ENCODE measurements at places on chromosomes 5 and 9.

- H3K4me1 ChIP-seq = no peaks in the 10 kb centered on the region
- DNase-seq = no peak
- H3K27me3 ChIP-seq = no peaks in the 10 kb centered on the region
- H3K27ac ChIP-seq = no peak overlapping the region
Observed at GRCh38 chr5:120605325-120606079, 141.4 kb downstream of the PRR16 start.

DNA sequence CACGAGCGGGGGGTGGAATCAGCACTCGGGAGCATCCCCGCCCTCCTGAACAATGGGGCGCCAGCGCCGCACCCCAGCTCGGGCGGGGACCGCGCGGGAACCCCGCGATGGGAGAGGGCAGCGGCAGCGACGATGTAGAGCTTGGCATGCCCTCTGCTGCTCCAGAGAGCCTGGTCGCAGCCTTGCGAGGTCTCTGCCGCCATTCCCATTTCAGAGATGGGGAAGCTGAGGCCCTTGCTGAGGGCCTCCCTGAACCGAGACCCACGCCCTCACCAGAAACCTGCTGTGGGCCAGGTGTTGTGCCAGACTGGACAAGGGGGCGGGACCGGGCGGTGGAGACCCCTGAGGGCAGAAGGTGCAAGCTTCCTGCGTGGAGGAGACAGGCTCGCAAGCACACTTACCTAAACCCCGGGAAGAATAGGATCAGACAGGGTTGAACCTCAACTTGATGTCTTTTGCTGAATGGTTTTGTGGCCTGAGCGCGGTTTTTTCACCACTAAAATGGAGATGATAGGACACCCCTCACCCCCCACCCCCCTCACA is 647 bp upstream of the MEGF9 start:
- peaks cover 31% of the 10 kb centered on the region for H3K4me1 ChIP-seq
- H3K27me3 ChIP-seq = no peaks in the 10 kb centered on the region
- no peaks in the 10 kb centered on the region for H3K36me3 ChIP-seq
- no peak overlapping the region for H3K27ac ChIP-seq

DNA sequence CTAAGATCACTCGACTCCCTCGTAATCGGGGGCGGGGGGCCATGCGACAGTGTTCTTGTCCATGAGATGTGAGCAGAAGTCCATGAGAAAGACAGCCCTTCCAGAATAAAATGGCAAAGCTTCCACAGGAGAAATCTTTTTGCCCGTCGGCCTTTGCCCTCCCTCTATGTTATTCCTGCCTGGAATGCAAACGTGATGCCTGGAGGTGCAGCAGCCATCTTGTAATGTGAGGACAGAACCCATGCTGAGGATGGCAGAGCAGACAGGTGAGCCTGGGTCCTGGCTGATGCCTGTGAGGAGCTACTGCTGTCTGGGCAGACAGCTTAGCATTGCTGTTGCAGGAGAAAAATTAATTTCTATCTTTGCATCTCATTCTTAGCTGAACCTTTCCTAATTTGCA is 17.2 kb downstream of the MED10 start:
- no peak overlapping the region for H3K27ac ChIP-seq
- H3K36me3 ChIP-seq = peaks cover 30% of the 10 kb centered on the region
- H3K27me3 ChIP-seq = no peaks in the 10 kb centered on the region
- H3K4me3 ChIP-seq = no peak overlapping the region

GRCh38 chr5:71923755-71924154 is 183.5 kb upstream of the MAP1B start:
- no peak for DNase-seq
- H3K4me1 ChIP-seq = no peaks in the 10 kb centered on the region
- no peak overlapping the region for H3K27ac ChIP-seq
- H3K36me3 ChIP-seq = no peaks in the 10 kb centered on the region
- H3K27me3 ChIP-seq = peaks cover 4% of the 10 kb centered on the region
- H3K4me3 ChIP-seq = no peak overlapping the region

DNA sequence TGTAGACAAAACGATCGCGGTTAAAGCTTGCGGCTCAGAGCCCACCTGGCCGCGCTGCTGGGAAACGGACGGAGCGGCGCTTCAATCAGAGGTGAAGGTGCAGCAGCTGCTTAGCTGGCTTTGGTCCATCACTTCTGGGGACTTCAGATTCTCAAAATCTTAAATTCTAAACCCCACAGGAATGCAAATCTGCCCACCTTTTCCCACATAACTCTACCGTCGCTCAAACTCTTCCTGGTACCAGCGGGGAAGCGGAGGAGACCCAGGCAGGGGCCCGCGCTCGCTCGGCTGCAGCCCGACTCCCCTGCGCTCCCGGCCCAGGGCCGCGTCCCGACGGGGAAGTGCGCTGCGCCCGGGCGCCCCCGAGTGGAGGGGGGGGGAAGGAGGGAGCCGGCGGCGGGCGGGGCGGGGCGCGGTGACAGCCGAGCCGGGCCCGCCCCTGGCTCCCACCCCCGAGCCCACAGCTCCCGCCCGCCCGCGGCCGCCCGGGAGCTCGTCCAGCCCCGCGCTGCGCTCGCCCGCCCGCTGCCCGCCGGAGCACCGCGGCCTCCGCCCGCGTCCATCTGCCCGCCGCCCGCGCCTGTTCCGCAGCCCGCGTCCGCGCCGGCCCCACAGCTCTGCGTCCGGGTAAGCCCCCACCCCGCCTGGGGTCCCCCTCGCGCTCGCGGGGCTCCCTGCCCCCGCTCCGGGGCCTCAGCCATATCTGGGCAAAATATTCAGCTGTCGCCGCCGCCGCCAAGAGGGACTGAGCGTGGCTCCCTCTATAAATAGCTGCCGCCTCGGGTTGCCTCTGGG is at the start of gene TMOD1:
TMOD1 (plus strand) TSS at position 490 of the 795 bp plus-strand sequence. CDS start 22,523 bp downstream, outside the sequence.
- H3K27ac ChIP-seq = no peak within 1 kb of the TSS
- DNase-seq = peak; percentile 56
- H3K4me3 ChIP-seq = peak within 1 kb of the TSS; percentile 65
- peaks cover 42% of the 10 kb centered on the region for H3K27me3 ChIP-seq
- peaks cover 15% of the 10 kb centered on the region for H3K4me1 ChIP-seq

- peaks cover 6% of the 10 kb centered on the region for H3K27me3 ChIP-seq
- H3K36me3 ChIP-seq = no peaks in the 10 kb centered on the region
- DNase-seq = no peak
- no peaks in the 10 kb centered on the region for H3K4me1 ChIP-seq
- no peak overlapping the region for H3K4me3 ChIP-seq
- H3K27ac ChIP-seq = no peak overlapping the region
Observed at GRCh38 chr9:14245901-14246525, 67.9 kb downstream of the NFIB start.

DNA sequence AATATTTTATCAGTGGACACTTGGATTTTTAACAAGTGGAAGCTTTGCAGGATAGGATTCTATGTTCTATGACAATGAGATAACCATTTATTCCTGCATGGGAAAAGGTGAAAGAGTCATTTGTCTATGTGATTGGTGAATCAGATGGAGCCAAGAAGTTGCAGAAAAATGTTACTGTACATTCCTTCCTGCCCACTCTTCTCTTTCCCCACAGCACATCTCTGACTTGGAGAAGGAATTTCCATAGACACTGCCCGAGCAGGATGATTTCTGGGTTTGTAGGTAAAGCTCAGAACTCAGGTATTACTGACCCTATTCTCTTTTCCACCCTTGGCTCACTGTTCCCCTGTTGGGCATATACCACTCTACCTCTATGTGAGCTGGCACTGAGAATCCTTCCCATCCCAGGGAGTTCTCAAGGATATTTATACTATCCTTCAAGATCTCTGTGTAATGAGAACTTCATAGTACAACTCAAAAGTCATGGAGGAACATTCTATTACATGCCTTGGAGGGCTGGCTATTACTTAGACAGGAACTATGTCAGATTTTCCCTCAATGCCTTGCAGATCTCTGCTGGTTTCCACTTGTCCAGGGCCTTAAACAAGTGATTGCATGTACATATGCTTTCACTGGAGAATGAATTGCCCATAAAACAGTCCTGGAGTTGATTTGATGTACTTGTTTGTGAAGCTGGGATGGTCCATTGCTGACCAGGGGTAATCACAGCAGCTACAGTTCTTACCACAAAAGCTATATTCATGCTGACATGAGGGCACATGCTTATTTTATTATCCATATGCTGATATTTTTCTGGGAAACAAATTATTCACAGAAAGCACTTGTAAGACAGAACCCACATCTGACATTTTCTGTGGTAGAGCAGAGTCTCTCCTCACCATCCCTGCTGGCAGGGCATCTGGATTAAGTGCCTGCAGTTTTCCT is 24.1 kb downstream of the SLC1A3 start:
- DNase-seq = no peak
- peaks cover 24% of the 10 kb centered on the region for H3K27me3 ChIP-seq
- H3K4me1 ChIP-seq = no peaks in the 10 kb centered on the region
- no peaks in the 10 kb centered on the region for H3K36me3 ChIP-seq
- no peak overlapping the region for H3K4me3 ChIP-seq

DNA sequence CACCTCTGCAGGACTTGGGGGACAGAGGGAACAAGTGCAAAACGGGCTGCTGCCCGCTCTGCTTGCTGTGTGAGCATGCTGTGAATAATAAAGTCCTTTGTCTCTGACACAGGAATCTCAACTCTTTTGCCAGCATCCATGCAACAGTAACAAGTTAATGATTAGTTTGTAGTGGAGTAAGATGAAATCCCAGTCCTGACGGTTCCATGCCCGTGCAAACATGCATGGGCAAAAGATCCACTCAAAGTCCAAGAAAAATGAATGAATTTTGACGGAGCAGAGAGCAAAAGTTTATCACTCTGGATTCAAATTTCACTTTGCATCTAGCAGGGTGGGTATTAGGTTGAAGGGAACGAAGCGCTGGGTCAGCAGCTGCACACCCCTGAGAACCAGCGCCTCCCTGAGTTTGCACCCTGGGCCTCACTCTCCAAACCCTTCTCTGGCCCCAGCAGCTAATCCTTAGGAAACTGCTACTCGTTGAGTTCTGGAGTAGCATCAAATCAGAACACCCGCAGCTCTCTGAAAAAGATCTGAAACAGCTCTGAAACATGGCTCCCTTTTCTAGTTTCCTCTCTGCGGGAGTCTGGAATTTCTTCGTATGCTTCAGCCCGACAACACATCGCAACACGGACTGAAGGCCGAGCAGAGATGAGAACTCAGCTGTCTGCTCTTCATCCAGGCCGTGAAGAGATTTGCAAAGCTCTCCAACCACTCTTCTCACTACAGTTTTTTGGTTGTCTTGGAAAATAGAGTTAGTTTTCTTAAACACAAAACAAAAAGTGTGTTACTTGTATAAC is 45.6 kb upstream of the RUFY1 start:
- no peaks in the 10 kb centered on the region for H3K36me3 ChIP-seq
- no peak overlapping the region for H3K27ac ChIP-seq
- DNase-seq = no peak
- H3K4me3 ChIP-seq = no peak overlapping the region
- H3K27me3 ChIP-seq = no peaks in the 10 kb centered on the region

DNA sequence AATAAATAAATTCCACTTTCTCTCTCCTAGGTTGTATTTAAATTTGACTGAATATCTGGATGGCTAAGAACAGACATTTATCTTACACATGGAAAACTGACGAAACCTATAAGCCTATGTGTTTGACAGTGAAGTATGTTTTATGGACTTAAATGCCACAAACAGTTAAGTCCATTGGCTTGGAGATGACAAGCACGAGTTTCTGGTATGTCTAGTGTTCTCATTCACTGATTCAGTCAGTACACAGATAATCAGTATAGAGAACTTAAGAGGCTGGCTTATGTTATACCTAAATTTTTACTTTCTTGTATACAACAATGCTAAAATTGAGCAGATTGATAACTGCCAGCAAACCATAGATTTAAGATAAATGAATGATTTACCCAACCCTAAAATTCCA is 38.9 kb downstream of the SNAPC3 start:
- H3K27me3 ChIP-seq = no peaks in the 10 kb centered on the region
- no peak overlapping the region for H3K4me3 ChIP-seq
- H3K27ac ChIP-seq = peak overlapping the region; percentile 9
- H3K4me1 ChIP-seq = peaks cover 2% of the 10 kb centered on the region
- H3K36me3 ChIP-seq = peaks cover 27% of the 10 kb centered on the region

- H3K36me3 ChIP-seq = peaks cover 41% of the 10 kb centered on the region
- peak overlapping the region; percentile 100 for H3K27ac ChIP-seq
- no peak for DNase-seq
- H3K4me1 ChIP-seq = peaks cover 64% of the 10 kb centered on the region
- H3K4me3 ChIP-seq = peak overlapping the region; percentile 80
Observed at GRCh38 chr9:33291901-33292300, 1.6 kb downstream of the NFX1 start.

GRCh38 chr5:152140347-152140746 is 215.7 kb upstream of the GLRA1 start:
- no peaks in the 10 kb centered on the region for H3K4me1 ChIP-seq
- H3K27ac ChIP-seq = no peak overlapping the region
- no peak for DNase-seq

- no peak overlapping the region for H3K4me3 ChIP-seq
- no peak overlapping the region for H3K27ac ChIP-seq
- no peaks in the 10 kb centered on the region for H3K36me3 ChIP-seq
- no peaks in the 10 kb centered on the region for H3K4me1 ChIP-seq
Observed at GRCh38 chr9:11045589-11045988, 432.8 kb upstream of the PTPRD start.

DNA sequence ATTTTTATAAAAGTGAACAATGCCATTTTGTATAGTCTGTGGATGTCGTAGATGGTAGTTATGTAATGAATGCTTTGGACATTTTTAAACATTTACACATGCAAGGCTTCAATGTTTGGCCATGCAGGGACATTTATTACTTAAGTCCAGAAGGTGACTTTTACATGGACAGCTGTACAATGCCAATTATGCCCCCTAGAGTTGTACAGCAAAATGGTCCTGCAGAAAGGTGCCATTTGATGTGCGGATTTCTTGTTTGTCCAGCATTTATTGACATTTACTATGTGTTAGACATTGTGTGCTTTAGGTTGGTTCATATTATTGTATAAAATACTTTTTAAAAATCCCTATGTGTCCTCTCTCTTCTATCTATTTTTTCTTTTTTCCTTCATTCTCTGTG is 22.5 kb upstream of the COMMD10 start:
- no peaks in the 10 kb centered on the region for H3K4me1 ChIP-seq
- no peak overlapping the region for H3K27ac ChIP-seq
- H3K4me3 ChIP-seq = no peak overlapping the region
- H3K36me3 ChIP-seq = no peaks in the 10 kb centered on the region
- peaks cover 36% of the 10 kb centered on the region for H3K27me3 ChIP-seq

- DNase-seq = no peak
- no peaks in the 10 kb centered on the region for H3K36me3 ChIP-seq
- H3K4me1 ChIP-seq = peaks cover 6% of the 10 kb centered on the region
- H3K27me3 ChIP-seq = no peaks in the 10 kb centered on the region
- no peak overlapping the region for H3K27ac ChIP-seq
Observed at GRCh38 chr9:33408087-33408486, 5.7 kb upstream of the AQP7 start.

DNA sequence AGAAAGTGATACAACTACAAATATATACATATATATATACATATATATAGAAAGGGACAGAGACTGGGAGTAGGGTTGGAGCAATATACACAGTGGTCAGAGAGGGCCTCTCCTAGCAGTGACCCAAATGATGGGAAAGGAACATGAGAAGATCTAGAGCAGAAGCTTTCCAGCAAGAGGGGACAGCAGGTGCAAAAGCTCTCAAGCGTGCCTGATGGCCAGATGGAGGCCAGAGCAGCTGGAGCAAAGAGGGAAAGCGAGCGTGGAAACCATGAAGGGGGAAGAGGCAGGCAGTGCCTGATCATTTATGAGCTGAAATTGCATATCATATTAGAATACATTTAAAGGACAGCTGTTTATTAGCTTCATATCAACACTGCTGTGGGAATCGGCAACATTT is 7.6 kb upstream of the GRPEL2 start:
- no peaks in the 10 kb centered on the region for H3K4me1 ChIP-seq
- H3K27ac ChIP-seq = no peak overlapping the region
- H3K4me3 ChIP-seq = no peak overlapping the region

- no peak overlapping the region for H3K4me3 ChIP-seq
- no peak for DNase-seq
- no peaks in the 10 kb centered on the region for H3K4me1 ChIP-seq
- H3K27ac ChIP-seq = no peak overlapping the region
Observed at GRCh38 chr9:126536841-126537465, 76.8 kb upstream of the LMX1B start.
